ENCODE measurements at places on chromosomes 1 and 21. TPM values are rescaled to one million over a fixed set of nuclear protein-coding genes. Genes with fewer than 3 reads are reported as not detected.

OVAAL gene
- total RNA-seq: not detected

TTC39A gene
- 0.25 TPM for total RNA-seq

SPRR2G gene
- total RNA-seq: 3.1 TPM

DNA sequence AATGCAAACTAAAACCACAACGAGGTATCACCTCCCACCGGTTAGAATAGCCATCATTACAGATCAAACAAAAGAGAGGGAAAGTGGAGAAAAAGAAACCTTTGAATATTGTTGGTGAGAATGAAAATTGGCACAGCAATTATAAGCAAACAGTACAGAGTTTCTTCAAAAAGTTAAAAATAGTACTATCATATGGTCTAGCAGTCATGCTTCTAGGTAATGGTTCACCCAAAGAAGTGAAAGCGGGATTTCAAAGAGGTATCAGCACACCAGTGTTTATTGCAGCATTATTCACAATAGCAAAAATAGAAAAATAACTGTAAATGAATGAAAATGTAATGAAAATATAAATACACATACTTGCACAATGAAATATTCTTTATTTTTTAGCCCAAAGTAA, 8.2 kb downstream of the OR2T10 start:
- DNase-seq: no peak

GRCh38 chr1:53375440-53375839, 47.6 kb upstream of the LRP8 start:
- DNase-seq: no peak

- no peak for DNase-seq
Measured at GRCh38 chr21:33033094-33033951, 7.6 kb downstream of the OLIG2 start.

- no peak for DNase-seq
Measured at GRCh38 chr1:213376862-213377372, 325.9 kb downstream of the RPS6KC1 start.

RGSL1 gene
- total RNA-seq: not detected

OBSCN gene
- total RNA-seq: 6.4 TPM

DNA sequence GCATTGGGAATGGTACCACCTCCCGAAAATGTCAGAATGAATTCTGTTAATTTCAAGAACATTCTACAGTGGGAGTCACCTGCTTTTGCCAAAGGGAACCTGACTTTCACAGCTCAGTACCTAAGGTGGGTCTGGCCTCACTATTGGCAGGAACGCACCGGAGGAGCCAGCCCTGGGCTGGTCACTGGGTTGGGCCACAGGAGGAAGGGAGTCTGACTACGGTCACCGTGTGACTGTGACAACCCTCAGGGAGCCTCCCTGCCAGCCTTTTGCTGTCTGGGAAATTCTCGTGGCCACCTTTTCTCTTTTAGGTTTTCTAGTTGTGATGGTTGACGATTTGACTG, 2.2 kb downstream of the IL10RB start:
- no peak for DNase-seq

WNT2B gene
- 0.74 TPM for total RNA-seq

BRDT gene
- total RNA-seq: not detected

KCNJ9 gene
- not detected for total RNA-seq

DENND2D gene
- total RNA-seq: 13.3 TPM
